ENCODE measurements at places on chromosomes 11 and 22.

DNA sequence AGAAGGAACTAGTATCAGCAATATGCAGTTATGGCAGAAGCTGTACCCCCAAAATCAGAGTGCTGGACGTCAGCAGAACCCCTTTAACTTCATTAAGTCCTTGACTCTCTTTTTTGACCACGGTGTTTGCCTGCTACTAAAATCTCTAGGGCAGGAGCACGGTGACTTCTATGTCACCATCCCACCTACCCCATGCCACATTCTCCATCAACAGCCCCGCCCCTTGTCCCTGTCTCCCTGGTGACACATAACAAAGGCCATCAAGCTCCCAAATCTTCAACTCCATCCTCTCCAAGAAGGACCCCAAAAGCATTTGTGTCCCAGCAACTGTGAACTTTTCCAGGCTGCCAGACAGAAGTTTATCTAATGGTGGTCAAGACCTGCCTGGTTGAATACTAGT lies 894 bp downstream of the ADA2 start:
- DNase-seq, result no peak

DNA sequence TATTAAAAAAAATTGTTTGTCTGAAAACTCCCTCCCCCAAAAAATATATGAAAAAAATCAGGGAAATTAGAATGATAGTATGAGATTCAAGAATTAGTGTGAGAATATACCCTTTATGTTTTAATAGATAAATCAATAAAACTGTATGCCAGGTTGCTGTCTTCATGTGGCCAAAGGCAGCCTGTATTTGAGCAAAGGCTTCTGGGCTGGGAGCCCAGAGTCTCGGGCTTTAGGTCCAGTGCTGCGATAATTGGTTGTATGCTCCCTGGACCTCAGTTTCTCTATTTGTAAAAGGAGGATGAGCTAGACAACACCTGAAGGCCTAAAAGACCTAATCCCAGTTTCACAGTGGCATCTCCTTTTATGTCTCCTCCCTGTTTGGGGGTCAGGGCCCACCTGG lies 29.8 kb downstream of the THOC5 start:
- no peak for DNase-seq

DNA sequence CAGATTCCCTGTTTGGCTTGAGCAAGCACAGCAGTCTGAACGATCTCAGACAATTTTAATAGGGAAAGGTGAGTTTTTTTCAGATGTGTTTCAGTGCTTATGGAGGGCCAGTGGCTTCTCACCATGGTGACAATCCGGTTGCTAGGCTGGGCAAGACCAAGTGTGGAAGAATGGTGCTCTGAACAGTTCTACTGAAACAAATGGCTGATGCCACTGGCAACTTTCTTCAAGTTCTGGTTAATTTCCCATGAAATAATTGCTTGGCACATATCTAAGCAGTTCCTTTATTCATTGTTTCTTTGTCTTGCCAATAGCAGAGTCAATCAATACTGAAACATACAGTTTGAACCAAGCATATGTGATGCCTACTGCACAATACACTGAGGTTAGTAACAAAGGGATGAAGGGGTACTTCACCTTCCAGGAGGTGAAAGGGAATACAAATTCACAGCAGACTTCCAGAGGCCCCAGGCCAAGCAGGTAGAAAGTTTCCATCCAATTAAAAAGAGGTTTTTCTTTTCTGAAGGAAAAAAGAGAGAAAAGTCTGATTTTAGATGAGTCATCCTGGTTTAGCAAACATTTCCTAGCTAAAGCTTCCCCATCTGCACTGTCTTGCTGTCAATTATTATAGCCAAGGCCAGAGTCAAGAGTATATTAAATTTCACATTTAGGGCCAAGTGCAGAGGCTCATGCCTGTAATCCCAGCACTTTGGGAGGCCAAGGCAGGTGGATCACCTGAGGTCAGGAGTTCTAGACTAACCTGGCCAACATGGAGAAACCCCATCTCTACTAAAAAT lies 21.2 kb upstream of the NDUFC2 start:
- no peak for DNase-seq

DNA sequence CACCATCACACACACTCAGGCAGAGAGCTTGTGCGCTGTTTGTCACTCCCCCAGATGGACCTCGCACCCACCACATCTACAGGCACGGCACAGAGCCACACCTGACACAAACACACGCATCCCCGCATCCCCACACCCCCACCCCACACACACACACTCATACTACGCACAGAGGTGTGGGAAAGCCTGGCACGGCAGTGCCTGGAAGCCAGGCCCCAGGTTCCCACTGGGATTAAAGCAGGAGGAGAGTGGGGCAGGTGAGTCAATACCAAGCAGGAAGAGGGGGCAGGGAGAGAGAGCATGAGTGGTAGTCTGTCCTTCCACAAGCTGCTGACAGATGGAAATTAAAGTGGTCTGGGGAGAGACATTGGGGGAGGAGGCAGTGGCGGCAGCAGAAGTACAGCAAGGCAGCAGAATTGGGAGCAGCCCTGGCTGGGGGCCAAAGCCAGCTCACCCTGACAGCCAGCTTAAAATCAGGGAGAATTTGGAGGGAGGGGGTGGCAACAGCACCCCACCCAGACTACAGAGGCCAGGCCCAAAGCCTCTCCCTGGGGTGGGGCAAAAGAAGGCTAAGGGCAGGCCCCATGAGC lies 20.7 kb downstream of the TNKS1BP1 start:
- no peak for DNase-seq

- no peak for DNase-seq
Measured at GRCh38 chr11:45238724-45239123, 47.4 kb downstream of the SYT13 start.

DNA sequence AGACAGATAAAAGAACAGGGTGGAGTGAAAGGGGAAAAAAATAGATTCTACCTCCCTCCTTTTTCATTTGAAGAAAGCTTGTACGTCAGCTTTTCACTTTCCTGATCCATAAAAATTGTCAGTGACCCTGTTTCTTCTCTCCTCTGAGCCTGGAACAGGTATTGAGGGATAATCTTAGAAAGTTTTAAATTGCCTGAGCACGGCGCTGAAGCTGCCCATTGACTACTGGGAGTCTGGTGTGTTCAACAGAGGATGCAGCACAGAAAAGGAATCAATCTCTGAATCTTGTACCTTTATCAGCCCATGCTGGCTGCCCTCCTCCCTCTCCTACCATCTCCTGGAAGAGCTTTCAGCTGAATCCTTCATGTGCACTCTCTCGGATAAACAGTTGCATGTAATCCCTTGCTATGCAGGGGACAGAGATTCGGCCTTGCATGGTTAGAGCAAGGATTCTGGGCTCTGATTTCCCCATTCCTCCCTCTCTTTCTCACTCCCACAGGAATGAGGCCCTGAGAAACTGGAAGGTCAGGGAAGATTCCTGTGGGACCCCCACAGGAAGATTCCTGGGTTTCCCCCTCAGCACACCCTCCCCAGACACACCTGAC lies 162.4 kb upstream of the SYN3 start:
- no peak for DNase-seq
